GM19239 (cell line): ENCODE measurements at places on chromosomes 4 and X.

DNA sequence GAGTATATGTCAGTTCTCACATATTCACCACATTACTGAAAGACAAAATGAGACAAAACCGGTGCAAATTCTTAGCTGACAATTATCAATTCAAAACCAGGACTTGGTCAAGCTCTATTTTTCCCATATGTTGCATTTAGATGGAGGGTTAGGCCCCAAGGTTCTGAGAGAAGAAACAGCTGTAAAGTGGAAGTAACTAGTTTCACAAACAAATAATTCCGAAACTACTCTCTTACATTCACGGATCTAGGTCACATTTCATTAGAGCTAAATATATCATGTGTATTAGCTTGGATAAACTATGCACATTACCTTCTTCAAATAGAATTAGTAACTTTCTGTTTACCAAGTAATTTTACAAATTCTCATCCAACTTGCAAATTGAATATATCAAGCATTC lies 3.7 kb upstream of the GABRA2 start:
- no peak for DNase-seq

- no peak for DNase-seq
Measured at GRCh38 chrX:53086464-53086863, 4.3 kb downstream of the TSPYL2 start.

DNA sequence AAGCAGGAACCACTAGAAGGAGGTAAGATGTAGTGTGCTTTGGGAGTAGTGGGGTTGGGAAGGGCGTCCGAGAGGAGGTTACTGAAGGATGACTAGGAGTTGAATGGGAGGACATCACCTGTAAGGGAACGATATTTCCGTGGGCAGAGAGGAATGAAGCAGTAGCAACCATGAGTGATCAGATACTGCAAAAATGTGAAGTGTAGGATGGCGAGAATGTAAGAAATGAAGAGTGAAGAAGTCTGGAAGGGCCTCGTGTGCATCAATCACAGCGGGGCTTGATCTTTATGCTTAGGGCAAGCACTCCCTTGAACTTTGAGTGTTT lies 594 bp downstream of the MSMO1 start:
- DNase-seq, result no peak

DNA sequence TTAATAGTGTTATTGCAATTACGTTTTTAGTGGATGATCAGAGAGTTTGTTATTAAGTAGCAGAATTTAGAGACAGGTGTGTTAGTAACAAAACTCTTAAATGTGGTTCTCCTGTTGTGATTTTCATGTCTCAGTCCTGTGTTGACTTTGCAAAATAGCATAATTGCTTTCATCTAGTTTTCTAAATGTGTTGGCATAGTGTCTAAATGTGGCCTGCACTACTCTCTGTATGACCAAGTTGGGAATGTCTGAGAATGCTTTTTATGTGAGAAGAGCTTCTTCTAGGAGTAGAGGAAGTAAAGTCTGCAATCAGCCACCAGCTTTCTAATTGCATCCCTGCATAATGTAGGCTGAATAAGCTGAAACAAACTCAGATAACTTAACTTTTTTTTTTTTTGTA lies 158.6 kb upstream of the FAT1 start:
- no peak for DNase-seq

GRCh38 chr4:17544205-17544604 lies 29.2 kb downstream of the CLRN2 start:
- no peak for DNase-seq

DNA sequence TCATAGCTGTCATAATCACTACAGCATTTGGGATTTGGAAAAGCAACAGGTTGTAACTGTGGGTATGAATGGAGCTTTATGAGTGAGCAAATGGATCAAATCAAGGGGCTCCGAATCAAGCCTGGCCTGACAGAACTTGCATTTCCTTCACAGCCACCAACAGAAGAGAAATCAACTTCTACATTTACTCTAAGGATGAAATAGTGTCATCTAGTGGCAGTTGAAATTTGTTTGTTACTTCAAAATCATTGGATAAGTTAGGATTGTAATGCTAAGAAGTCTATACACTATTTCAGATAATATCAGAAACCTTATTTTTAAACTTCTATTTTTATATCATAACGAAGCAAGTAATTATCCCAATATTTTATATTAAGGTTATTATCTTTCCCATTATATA lies 10.7 kb upstream of the WDR17 start:
- DNase-seq, result no peak

GRCh38 chr4:16464651-16465050 lies 238.4 kb upstream of the TAPT1 start:
- DNase-seq, result no peak

DNA sequence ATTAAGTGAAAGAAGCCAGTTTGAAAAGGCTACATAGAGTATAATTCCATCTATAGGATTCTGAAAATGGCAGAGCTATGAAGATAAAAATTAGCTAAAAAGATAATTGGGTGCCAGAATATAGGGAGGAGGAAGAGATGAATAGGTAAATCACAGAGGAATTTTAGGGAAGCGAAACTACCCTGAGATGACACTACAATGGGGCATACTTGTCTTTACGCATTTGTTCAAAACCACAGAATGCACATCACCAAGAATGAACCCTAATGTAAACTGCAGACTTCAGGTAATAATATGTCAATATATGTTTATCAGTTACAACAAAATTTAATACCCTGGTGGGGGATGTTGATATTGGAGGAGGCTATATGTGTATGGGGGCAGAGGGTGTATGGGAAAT lies 1342.9 kb downstream of the ADGRL3 start:
- no peak for DNase-seq

DNA sequence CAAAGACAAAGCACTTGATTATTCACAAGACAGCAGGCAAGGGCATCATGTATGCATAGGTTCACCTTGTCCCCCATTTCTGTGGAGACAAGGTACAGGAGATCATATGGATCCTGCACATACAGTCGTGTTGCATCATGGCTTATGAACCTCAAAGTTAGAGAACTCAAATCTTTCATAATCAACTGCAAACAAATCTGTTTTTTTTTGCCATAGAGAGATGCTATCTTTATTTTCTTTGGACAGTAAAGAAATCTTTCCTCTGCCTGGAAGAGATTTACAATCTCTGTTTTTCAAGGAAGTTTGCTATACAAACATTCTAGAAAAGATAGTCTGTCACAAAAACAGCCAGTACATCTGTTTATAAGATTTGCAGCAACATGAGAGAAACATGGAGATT lies 578.8 kb downstream of the ANKRD50 start:
- DNase-seq, result no peak

DNA sequence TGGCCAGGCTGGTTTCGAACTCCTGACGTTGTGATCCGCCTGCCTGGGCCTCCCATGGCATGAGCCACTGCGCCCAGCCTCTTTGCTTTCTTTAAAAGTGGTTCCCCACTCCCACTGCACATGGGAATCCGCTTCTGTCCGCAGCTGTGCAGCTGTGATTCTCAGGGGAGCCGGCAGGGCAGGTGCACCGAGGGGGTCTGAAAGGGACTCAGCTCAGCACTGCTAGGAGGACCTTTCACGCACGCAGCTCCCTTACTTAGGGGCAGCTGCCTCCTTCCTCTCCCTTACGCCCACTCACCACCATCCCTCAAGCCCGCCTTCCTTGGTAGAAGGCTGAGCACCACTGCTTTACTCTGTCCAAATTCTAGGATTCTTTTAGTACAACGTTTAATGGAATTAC lies 40.4 kb upstream of the CYP4V2 start:
- no peak for DNase-seq

- DNase-seq, result no peak
Measured at GRCh38 chr4:94115687-94116086, 92.0 kb upstream of the SMARCAD1 start.

- no peak for DNase-seq
Measured at GRCh38 chr4:137806420-137806819, 274.1 kb upstream of the PCDH18 start.

DNA sequence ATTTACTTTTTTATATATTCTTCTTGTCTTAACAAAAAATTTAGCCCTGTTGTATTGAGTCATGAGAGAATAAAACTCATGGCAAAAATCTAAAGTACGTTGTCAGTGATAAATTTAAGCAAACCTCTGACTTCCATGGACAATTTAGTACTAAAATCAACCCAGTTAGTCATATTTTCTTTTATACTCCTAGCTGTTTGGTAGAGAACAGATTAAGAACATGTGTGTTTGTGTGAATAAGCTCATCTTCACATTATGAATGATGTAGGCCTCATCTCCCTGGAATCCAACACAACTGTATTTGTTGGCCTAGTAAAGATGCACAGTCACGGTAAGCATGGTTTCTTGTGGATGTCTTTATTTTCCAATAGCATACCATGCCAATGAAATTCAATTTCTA lies 40.8 kb upstream of the FAM47B start:
- no peak for DNase-seq

GRCh38 chr4:141449927-141450326 lies 186.5 kb upstream of the IL15 start:
- no peak for DNase-seq

DNA sequence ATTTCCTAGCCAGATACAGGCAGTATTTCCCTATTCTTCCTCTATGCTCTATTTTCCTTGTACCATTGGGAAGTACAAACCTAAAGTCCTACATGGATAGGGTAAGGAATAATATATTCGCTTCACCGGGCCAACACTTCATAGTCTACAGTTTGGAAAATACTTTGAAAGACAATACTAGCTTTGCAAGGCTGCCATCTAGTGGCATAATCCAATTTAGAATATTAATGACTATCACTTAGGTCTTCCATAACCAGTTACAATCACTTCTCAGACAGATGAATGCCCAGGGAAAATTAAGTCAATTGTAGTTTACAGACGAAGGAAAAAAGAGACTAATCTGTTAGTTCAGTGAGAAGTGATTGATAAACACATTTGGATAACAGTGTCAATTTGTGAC lies 141.0 kb upstream of the FAM47C start:
- no peak for DNase-seq

DNA sequence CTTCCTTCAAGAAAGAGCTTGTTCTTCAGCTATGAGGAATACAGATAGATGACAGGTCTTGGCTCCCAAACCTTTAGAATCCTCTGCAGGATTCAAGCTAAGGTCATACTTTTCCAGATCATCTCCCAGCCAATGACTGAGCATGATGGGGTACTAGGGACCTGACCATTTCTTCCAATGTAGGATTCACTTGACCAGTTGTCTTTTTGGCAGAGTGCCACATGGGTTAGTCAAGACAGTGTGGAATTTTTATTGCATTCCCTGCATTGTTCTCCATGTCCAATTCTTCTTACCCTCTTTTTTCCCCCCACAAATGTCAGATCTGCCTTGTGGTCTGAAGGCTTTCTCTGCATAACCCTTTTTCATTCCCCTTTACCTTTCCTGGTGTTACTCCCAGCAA lies 99.5 kb downstream of the CCSER1 start:
- no peak for DNase-seq

- no peak for DNase-seq
Measured at GRCh38 chr4:168685136-168685809, 188.4 kb downstream of the PALLD start.

DNA sequence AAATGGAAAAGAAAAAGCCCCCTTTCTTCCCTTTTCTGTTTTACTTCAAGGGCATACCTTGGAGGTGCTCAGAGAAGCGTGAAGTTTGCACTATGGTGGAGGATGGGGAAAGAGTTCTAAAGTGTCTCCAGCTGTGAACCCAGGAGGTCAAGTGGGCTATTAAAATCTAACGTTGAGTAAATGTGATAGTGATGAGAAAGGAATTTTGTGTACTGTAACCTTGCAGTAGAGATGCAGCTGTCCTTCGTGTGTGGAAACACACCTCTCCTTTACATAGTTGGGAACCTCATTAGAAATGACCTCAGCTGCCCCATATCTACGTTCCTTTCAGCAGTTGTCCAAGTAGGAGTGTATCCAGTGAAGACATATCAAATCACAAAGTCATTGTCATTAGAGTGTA lies 26.5 kb downstream of the ADH5 start:
- no peak for DNase-seq

DNA sequence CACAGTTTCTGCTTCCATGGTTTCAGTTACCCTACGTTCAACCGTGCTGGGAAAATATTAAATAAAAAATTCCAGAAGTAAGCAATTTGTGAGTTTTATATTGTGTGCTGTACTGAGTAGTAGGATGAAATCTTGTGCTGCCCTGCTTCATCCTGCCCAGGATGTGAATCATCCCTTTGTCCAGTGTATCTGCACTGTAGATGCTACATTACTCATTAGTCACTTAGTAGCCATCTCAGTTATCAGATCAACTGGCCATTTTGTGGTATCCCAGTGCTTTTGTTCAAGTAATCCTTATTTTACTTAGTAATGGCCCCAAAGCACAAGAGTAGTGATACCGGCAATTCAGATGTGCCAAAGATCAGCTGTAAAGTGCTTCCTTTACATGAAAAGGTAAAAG lies 97.9 kb downstream of the COX18 start:
- DNase-seq, result no peak

- DNase-seq, result no peak
Measured at GRCh38 chrX:13983734-13984133, 46.0 kb downstream of the GEMIN8 start.

DNA sequence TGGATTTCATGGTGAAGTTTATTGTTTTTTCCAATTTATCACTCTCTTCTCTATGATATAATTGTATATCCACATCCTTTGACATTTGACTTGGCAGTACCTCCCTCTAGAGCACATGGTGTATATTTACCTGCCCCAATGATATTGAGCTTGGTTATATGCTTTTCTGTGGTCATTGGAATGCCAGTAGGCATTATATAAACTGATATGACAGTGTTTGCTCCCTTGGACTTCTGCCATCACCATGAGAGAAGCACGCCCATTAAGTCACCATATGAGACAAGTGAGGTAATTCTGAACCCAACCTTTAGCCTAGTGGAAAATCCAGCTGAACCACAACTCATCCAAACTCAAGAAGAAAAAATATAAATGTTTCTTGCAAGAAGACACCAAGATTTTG lies 2761.5 kb downstream of the ARAP2 start:
- DNase-seq, result no peak

DNA sequence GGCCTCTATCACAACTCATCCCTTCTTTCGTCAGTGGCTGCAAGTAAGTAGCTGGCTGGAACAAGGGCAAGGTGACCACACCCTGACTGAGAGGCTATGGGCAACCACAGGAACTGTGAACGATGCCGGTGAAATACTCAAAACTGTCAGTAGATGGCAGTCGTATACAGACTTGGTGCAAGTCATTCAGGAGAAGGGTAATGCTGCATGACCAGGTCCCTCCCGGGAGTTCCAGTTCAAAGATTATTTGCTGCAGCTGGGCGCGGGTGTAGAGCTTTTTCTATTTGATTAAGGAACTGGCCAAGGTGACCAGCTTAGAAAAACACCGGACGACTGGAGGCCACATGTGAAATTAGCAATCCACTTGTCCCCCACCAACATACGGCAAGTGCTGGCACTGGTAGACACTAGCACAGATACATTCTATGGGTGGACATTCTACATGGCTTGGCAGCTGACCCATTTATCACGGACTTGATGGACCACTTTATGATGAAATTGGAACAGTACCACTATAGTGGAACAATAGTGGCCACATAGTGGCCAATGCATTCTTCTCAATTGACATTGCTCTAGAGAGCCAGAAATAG lies 726.6 kb downstream of the TRAM1L1 start:
- DNase-seq, result peak; percentile 12

DNA sequence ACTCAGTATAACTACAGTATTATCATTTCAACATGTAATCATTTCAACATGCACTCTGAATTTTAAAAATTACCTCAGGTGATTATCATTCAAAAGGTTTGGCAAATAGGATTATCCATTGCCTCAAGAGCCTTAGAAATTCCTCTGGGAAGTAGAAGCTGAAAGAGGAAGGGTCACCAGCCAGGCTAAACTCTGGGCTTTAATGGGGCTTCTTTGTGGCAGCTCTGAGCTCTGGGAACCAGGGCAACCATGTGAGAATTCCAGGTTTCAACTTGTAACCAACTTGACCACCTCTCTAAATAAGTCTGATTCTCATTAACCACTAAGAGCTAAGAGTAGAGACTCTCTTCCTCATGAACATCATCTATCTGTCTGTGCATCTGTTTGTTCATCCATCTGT lies 117.2 kb upstream of the MED14 start:
- no peak for DNase-seq
